ENCODE measurements at places on chromosomes 3 and 15. TPM values are rescaled to one million over a fixed set of nuclear protein-coding genes. Genes with fewer than 3 reads are reported as not detected.

The GOLGA8R gene
- 1.2 TPM for total RNA-seq

The ROPN1 gene
- not detected for total RNA-seq

The ISLR2 gene
- total RNA-seq: 2.2 TPM

The CHL1 gene
- total RNA-seq: 0.67 TPM

The SPINT1 gene
- total RNA-seq: 0.54 TPM

The SCAANT1 gene
- total RNA-seq: not detected

The METTL6 gene
- total RNA-seq: 7.5 TPM

The SPATA12 gene
- total RNA-seq: not detected

The TAGLN3 gene
- total RNA-seq: not detected

The FETUB gene
- not detected for total RNA-seq

The DPPA2 gene
- not detected for total RNA-seq

The GOLGA8M gene
- 0.50 TPM for total RNA-seq

The SLC28A1 gene
- total RNA-seq: 1.9 TPM

The ARMC8 gene
- total RNA-seq: 76.5 TPM

The ACOX2 gene
- total RNA-seq: 7.2 TPM

The GOLGA8G gene
- not detected for total RNA-seq

The ANKRD34C gene
- total RNA-seq: not detected

The TWF2 gene
- 74.9 TPM for total RNA-seq

The KCNAB1 gene
- total RNA-seq: 0.83 TPM

The CGNL1 gene
- 0.37 TPM for total RNA-seq

The ZNF662 gene
- 1.7 TPM for total RNA-seq

The TMEM212 gene
- total RNA-seq: not detected

The SLC9C1 gene
- 0.17 TPM for total RNA-seq

The CCK gene
- total RNA-seq: not detected

The CPB1 gene
- total RNA-seq: 2.3 TPM

The RPUSD2 gene
- total RNA-seq: 8.7 TPM

The TLR9 gene
- total RNA-seq: 0.41 TPM

The CLSTN2 gene
- 2.3 TPM for total RNA-seq

The ARHGAP31 gene
- 13.2 TPM for total RNA-seq

The MNS1 gene
- 0.40 TPM for total RNA-seq

The KIAA1143 gene
- 39.0 TPM for total RNA-seq

The KNG1 gene
- total RNA-seq: 0.16 TPM

The SAXO2 gene
- total RNA-seq: 1.6 TPM

The ZNF385D gene
- total RNA-seq: 1.7 TPM

The LPCAT4 gene
- 8.4 TPM for total RNA-seq

The HHATL gene
- total RNA-seq: 257 TPM

The GPR156 gene
- total RNA-seq: 0.36 TPM

The LTK gene
- total RNA-seq: 0.22 TPM

The MAP1A gene
- total RNA-seq: 8.7 TPM

The PARP15 gene
- total RNA-seq: 1.0 TPM
